Hindlimb muscle (tissue), 1 donor: ENCODE measurements at places on chromosomes 1 and 21.
A peak's percentile ranks its signal among the peaks of the same experiment; 100 is the strongest.

DNA sequence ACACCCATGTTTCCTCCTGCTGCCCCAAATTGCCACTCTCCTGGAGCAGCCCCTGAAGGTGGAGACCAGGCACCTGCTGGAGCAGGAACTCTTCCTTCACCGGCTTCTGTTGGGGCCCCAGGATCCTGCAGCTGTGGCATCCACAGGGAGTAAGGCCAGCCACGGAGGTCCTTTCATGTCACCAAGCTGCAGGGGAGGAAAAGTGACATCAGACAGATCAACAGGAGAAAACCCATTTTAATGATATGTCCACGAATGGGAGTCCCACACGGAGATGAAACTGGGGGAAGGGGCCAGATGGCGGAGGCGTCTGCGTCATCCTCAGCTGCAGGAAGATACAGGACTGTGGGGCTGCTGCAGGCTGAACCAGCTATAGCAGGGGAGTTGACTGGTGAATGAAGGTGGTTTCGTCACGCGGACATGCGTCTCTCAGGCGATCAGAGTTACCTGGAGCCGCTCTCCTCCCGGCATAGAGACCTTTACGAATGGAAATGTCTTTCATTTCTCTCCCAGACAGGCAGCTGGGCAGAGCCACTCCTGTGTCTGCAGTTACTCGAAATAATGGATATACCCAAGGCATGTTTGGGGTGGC, 9.9 kb downstream of the TP73 start:
- DNase-seq: no peak

- DNase-seq: no peak
These were observed 510.5 kb downstream of the PLPP3 start for GRCh38 chr1:56068908-56069307.

GRCh38 chr1:29406814-29407213, 170.5 kb downstream of the PTPRU start:
- no peak for DNase-seq

DNA sequence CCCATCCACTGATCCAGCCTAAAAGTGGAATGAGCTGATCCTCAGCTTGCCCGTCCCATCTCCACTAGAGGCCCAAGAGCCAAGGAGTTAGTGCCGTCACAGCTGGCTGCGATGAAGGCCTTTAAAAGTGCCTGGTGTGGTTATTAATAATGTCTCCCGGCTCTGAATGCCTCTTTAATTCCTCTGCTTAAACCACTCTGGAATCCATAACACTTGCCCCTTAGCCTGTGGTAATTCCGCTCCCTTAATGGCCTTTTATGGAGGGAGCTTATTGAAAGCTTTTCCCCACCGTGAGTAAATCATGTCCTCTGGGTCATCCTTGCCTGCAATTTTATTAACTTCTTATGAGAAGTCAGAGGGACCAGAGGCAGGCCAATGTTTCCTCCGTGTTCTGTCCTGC, 55.4 kb downstream of the UBIAD1 start:
- DNase-seq: no peak

DNA sequence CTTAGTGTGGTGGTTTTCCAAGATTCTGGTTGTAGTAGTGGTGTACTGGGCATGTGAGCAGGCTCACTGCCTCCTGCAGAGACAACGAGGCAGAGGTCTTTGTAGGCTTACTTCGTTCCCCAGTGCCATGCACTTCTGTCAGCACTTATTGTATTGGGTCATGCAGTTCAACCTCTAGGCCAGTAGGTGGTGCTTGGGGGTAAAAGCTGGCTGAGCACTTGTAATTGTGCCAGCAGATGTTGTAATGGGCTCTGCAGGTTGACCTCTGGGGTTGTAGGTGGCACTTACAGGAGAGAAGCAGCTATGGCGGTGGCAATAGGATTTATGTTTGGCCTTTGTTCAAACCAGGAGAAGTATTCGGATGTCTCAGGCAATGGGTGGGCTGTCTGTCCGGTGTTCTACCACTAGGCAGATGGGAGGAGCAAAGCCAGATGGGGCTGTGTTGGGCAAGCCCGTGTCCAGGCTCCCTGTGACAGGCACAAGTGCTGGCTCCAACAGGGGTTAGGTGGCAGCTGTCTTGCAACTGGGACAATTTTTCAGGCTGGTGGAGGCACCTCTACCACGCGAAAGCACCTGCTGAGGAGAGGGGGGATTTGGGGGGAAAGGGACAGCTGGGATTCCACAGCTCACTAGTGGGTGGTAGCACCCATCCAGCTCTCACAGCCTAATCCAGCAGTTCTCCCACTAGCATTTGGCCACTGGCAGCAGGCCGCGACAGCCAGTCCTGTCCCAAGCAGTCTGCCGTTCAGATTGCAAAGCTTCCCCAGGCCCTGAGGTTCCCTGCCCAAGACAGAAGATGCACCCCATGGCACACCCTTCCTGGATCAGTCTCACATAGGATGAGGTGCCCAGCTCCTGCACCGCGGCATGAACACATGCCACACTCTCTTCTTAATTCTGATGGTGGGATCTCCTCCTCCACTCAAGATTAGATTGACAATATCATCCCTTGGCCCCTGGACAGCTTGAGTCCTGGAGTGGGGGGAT, 274.5 kb downstream of the CTH start:
- DNase-seq: no peak

- DNase-seq: no peak
These were observed 38.4 kb downstream of the NFASC start for GRCh38 chr1:204909109-204909508.

GRCh38 chr1:51636764-51637522, 20.1 kb downstream of the OSBPL9 start:
- DNase-seq: no peak

GRCh38 chr1:202247104-202247503, 53.5 kb downstream of the LGR6 start:
- no peak for DNase-seq

GRCh38 chr1:199362996-199363395, 664.5 kb upstream of the NR5A2 start:
- no peak for DNase-seq

DNA sequence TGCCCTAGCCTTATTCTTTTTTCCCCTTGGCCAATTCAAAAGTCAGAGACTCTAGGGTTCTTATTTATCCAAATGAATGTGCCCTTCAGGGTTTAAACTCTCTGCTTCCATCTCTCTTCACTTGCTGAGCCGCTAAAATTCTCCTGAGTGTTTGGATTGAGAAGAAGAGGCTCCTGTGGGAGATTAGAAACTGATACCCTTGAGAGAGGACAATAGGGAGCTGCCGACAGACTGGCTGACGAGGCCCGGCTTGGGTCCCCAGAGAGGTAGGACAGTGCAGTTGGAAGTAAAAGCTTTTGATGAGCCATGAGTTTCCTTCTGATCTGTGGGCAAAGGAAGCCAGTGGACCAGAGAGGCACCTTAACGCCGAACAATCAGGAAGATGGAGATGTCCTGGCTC, 41.3 kb upstream of the UBE2U start:
- no peak for DNase-seq

DNA sequence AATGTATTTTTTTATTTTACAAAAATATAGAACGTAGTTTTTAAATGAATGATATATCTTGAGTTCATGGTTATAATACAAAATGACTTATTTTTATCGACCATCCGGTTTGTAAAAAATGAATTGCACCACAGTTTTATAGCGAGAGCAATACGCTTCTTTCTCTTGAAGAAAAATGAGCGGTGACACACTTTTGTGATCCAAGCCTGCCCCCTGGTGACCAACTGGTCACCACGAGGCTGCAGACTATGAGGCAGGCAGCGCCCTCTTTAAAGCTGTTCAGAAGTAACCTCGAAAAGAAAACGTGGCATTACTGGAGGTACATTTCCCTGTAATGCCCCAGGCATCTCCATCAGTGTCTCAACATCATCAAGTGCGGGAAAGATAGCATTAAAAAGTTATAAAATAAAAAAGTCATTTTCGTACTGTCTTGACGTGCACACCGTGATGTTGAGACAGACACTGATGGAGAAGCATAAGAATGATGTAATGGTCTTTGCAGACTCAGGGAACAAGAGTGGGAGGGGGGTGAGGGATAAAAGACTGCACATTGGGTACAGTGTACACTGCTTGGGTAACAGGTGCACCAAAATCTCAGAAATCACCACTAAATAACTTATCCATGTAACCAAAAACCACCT, 734.2 kb upstream of the ADAMTS5 start:
- peak; percentile 90 for DNase-seq

- DNase-seq: no peak
These were observed 1.5 kb downstream of the FCRL4 start for GRCh38 chr1:157596384-157596783.

- DNase-seq: no peak
These were observed 18.6 kb upstream of the ADGRB2 start for GRCh38 chr1:31782421-31783410.

DNA sequence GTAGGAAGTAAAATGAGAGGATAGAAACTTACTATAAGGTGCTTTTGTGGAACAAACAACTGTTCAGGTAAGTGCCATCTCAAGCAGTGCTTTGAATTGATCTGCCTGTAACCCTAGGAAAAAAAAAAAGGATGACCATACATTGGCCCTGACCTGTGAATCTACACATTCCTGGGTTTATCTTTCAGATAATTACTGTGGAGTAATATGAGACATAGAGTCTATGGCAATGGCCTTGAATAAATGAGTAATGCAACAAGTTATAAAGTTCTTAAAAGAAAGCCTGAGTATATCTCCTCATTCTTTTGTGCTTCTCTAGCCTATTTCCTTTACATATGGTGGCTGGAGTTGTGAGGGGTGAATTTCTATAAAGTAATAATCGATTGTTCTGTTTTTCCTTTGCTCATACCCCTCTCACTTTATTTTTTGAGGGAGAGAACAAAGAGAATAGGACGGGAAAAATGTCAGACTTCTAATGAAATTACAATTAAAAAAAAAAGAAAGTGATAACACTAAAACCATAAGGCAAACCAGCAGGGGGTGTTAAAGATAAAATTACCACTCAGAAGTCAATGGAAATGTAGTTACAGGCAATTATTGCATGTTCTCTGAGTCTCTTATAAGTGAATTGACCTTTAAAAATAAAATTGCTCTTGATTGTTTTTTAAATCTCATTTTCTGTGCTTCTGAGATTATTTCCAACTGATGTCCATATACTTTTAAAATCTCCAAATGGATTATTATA, 12.4 kb upstream of the ATP1A1 start:
- DNase-seq: no peak

DNA sequence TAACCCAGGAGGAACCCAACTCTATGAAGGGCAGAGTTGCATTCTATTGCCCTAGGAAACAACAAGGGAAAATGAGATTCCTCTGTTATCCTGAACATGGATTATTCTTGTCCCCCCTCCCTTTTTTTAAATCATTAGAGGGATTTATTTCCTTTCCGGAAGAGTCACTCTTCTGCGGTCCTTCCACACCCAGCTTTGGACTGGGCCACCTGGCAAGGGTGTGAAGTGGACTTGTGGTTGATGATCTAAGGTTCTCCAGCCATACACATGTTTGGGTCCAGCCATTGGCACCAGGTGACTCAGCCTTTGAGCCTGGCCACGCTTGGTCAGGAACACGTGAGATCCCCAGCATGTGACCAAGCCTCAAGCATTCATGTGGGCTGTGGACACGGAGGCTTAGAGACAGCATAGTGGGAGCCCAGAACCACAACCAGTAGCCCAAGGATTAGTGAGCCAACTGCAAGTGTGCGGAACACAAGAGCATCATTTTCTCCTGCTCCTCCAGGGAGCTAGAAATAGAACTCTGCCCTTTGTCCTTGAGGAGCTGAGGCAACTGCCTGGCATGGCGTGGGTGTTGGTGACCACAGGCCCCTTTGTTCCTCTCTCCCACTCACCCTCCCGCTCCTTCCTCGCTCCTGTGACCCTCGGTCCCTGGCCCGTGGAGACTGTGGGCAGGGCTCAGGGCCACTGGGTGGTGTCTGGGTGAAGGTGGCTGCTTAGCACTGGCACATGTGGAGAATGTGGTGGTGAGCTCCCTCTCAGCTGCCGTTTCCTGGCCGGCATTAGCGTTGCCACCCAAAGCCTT, 50.1 kb downstream of the NENF start:
- no peak for DNase-seq

DNA sequence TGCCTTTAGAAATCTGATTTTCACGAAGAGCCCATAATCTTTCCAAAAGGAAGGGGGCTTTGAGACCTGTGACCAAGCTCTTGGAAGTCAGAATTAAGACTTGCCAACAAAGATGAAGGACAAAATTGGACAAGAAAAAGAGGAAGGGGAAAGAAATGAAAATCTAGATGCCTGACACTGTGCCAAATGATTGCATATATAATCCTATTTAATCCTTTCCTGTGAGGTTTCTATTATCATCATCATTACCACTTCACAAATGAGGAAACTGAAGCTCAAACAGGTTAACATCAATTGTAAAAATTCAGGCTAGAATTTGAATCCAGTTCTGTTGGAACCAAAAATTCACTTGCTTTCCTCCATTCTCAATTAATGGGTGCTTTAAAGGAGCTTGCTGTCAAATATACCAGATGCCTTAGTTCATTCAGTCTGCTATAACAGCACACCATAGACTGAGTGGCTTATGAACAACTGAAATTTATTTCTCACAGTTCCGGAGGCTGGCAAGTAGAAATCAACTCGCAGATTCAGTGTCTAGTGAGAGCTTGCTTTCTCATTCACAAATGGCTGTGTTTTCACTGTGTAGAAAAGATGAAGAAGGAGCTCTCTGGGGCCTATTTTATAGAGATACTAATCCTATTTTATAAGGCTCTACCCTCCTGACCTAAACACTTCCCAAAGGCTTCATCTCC, 197.5 kb upstream of the ST6GALNAC5 start:
- no peak for DNase-seq

DNA sequence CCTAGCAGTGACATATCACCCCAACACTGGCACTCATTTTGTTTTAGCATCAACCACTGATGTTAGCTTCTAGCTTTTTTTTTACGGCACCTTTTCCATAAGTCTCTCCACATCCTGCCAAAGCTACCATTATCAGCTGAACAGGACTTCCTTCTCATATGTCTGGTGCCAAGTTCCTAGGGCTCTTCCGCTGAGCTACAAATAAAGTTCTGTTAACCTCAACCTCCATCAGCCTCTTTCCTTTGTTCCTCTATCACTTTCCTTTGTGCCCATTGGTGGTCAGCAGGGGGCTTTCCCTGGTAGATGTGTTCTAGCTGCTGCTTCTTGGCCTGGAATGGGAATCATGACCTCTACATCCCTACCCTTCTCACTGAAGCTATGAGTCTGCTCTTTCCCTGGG, 163.8 kb downstream of the FAF1 start:
- no peak for DNase-seq

DNA sequence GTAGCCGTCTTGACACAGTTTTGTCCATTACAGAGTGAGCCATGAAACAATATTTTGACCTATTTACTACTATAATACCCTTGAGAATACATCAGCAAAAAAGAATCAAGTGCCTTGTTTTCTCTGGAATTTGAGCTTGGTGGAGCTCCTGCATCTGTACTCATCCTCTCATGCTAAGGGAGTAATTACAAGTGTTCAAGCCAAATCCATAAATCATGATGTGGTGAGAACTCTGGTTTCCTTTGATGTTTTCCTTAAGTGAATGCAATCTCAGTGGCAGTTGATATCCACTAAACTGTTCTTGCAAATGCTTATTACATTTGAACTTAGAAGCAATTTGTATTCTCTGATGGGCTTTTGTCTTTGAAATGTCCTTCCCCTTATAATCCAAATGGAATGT, 824.6 kb upstream of the TMPRSS15 start:
- peak; percentile 4 for DNase-seq

DNA sequence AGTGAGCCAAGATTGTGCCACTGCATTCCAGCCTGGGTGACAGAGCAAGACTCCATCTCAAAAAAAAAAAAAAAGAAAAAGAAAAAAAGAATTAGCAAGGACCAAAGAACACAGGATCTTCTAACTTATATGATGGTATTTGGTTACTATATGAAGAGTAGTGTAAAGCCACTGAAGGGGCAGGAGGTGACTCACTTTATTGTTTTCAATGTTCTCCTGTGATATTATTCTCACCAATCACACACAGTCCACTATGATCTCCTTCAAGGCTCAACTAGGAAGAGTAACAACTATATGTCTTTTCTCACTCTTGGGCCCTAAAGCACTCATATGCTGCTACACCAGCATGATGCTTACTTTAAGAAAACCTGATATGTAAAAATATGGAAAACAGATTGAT, 26.7 kb downstream of the RC3H1 start:
- DNase-seq: no peak
